Urothelium cell line (cell line): ENCODE measurements at places on chromosomes 13 and 19.

- no peak for DNase-seq
Observed at GRCh38 chr13:29453617-29454011, 141.9 kb downstream of the SLC7A1 start.

DNA sequence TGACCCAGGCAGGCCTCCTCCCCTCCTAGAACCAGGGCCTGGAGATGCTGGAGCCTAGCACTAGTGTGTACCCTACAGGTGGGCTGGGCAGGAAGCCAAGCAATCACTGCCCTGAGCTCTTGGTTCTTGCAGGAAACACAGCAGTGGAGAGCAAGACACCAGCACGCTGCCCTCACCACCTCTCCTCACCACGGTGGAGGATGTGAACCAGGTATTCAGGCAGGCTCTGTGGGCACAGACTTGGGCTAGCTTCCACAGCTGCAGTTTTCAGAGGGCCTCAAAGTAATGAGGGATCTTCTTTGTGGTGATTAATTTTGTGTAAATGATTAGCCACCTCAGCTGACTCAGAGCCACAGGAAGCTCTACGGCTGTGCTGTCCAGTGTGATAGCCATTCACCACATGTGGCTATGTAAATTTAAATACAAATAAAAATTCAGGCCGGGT, 13.6 kb upstream of the GPI start:
- no peak for DNase-seq

- peak; percentile 65 for DNase-seq
Observed at GRCh38 chr19:6066661-6067646, 43.3 kb downstream of the RFX2 start.

DNA sequence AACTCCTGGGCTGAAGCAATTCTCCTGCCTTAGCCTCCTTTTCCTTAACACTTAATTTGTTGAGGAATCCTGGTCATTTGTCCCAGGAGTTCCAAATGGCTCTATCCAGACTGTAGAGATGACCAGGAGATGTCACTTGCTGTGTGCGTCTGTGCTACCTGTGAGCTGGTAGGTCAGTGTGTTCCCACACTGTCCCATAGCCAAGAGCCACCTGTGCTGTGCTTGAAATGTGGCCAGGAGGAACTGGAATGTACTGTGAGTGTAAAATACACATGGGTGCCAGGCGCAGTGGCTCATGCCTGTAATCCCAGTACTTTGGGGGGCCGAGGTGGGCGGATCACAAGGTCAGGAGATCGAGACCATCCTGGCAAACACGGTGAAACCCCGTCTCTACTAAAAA, 29.4 kb upstream of the KDM4B start:
- no peak for DNase-seq

- DNase-seq: no peak
Observed at GRCh38 chr13:26457212-26457611, 100.3 kb upstream of the WASF3 start.

DNA sequence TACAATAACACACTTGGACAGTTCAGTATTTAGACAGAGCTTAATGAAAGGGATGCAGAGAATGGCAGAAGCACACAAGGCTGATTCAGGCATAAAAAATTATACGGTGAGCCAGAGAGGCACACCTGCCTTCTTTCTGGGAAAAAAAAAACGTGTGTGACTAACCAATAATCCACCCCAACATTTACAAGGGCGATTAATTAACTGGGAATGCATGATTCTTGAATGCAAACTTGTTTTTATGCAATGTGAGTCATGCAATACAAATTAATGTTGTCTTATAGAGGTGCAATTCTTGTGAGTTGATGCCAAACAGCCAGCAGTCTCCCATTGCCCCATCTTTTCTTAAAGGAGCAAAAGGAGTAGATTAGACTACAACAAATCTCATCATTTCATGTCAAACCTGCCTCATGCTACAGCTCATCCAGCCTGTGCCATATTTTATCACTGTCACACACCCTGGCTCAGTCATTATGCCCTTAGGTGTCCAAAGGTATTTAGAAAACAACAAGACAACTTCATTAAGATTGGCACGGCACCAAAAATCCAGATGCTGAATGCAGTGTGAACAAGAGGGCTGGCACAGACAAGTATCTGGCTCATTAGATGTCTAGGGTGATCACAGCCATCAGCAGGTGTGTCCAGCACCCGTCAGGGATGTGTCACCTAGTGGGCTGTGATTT, 721.1 kb downstream of the EFNB2 start:
- DNase-seq: no peak
